B cell (primary cell): ENCODE measurements at places on chromosomes 2 and 18.

DNA sequence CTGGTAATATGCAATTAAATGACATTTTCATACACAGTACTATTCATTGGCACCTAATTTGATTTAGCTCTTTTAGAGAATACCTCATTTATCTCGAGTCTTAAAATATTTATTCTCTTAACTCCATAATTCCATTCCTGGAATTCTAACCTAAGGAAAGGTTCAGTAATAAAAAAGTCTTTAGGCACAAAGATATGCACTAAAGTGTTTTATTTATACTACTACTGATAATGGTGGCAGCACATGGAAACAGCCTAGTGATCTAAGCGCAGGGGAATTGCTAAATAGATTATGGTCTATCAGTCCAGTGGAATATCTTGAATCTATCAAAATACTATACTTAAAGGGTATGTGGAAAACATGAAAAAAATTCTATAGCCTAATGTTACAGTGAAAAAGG, 142.5 kb upstream of the LTBP1 start:
- no peak for DNase-seq

GRCh38 chr2:203871371-203871983, 3.9 kb downstream of the CTLA4 start:
- peak; percentile 8 for DNase-seq

GRCh38 chr2:4900861-4901770, 791.1 kb upstream of the SOX11 start:
- DNase-seq, result no peak

DNA sequence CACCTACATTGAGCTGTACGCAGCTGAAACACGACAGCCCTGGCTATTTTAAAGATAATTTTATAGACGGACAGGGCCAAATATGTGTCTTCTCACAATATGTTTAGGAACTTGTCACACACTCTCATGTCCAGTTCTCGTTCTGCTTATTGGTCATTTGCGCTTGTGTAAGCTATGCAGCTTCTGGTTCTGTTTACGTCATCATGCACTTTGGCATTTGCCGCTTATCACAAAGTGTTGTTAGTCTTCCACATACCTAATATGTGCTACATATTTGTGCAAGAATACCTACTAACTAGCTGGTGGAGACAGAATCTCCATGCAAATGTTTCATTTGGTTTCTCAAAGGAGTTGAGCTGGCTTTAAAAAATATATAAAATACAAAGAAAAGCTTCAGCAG, 7.5 kb upstream of the ZNF516 start:
- no peak for DNase-seq

DNA sequence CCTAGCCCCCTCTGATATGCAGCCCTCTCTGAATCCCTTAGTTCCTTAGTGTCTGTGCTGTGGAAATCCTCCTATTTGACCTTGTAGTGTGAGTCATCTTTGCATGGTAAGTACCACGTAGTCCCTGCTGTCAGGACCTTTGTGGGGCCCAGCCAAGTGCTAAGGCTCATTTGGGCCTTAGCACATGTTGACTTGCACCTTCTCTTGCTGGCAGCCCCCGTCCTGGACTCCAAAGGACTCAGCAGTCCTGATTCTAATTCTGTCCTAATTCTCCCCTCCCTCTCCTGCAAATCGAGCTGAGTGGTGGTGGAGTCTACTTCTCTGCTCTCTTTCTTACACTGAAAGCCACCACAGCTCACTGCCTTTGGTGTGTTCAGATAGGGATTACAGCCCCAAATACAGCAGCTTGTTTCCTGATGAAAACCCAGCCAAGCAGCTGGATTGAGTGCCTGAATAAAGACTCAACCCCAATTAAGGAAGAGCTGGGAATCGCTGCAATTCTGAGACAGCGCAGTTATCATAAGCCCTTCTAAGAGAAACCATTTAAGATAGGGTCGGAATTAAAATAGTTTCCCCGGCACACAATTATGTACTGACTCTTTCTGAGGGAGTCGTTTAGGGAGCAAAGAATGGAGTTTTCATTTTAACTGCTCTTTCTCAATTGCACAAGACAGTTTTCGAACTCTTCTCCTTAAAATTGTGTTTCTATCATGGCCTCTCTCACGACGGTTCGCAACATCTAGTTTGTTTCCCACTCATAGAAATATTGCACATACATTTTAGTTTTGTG, 215.6 kb upstream of the TNP1 start:
- no peak for DNase-seq

DNA sequence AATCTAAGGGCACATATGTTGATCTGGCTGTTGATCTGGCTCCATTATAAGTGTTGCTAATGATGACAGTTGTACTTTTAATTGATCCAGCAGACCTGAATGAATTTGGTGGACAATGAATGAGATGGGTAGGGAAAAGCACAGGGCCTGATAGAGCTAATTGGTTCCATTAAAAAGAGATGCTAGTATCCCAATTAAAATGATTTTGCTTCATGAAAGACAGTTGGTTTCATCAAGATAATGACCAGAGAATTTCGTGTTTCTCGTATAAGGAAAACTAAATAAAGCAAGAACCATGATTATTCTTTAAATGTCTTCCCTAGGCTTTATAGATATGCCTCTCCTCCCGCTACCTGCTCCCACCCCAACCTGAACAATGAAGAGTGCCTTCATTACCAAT, 108.6 kb upstream of the LRRTM1 start:
- no peak for DNase-seq

- no peak for DNase-seq
These were observed 23.2 kb downstream of the PRKD3 start for GRCh38 chr2:37301408-37301807.

DNA sequence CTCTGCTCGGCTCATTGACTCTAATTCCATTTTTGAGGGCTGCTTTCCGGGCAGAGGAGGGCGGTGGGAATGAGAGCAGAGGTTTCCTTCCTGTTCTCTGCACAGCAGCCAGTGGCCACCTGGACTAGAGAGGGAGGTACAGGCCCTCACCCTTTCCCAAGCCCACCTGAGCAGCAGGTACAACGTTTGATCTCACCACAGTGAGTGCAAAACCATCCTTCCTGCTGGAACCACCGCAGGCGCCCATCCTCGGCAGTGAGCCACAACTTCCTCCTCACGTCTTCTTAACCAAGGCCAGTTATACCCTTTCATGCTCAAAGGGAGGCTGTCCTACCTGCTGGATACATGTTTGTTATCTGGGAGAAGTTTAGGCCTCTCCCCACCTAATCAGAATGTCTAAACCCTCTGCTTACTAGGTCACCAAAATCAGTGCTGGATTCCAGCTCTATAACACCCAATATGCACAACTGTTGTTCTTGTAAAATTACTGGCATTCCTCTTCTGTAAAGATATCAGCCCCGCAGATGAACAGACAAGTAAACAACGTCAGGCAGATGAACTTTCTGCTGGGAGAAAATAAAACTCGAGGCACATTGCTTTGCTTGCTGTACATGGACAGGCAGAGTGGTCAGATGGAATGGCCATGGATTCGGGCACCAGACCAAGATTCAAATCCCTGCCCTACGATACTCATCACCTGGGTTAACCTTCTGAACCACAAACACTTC, 191.4 kb downstream of the SH3RF3 start:
- DNase-seq, result no peak

- DNase-seq, result no peak
These were observed 182.8 kb downstream of the SH3RF3 start for GRCh38 chr2:109311771-109312170.

DNA sequence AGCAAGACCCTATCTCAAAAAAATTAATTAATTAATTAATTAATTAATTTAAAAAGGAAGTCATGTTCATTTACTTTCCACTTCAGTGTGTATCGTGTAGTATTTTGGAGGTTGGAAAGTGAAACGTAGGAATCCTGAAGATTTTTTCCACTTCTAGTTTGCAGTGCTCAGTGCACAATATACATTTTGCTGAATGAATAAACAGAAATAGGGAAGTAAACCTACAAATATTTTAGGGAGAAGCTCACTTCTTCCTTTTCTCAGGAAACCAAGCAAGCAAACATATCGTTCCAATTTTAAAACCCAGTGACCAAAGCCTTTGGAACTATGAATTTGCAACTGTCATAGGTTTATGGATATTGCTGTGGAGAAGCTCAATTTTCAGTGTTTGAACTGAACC, 27.8 kb downstream of the SLC14A1 start:
- DNase-seq, result no peak

DNA sequence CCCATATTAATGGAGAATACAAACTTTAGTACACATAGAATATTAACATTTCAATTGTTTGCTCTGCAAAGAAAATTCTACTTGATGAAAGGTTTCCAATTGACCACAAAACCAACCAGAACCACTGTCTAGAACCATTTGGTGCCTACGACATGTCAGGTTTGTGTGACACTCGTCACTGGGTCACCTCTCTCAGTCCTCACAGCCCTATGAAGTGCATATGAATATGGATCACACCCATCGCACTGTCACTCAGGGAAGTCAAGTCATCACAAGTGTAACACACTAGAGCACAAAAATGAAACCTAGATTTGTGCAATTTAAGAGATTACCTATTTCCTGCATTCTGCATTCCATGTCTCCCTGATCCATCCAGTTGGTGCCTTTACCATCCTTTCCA, 43.7 kb downstream of the PTPN2 start:
- no peak for DNase-seq

DNA sequence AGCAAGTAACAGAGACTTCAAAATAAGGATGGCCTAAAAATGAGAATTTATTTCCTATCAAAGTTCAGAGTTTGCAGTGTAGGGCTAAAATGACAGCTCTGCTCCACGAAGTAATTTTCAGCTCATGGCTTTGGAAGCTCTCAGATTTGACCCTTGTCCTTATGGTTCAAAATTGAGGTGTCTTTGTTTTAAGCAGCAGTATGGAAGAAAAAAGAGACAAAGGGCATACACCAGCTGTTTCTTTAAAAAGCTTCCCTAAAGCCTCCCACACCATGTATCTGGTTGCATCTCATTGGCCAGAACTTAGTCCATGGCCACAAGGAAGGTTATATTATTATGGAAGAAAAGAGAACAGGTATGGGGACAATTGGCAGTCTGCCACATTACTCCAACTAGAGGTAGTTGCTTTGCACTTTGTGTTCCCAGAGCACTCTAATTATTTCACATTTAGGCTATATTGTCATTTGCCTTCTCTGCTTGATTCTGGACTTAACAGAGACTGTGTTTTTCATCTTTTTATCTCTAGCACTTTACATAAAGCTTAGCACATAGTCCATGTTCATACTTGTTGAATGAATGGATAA, 180.4 kb downstream of the MCFD2 start:
- DNase-seq, result no peak

DNA sequence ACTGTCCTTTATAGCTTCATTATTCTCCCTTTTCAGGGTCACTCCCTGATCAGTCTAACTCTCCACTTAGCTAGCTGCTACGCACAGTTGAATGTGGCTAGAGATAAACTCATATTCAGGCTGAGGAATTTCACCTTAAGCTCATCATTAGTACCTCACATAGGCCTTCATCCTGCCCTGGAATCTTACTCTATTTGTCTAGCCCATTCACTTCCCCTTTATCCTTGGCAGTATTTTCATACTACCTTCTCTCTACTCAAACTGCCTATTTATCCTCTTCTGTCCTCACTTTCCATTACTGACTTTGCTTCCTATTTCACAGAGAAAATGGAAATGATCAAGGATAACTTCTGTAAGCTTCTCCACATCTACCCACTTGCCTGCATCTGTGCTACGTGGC, 10.6 kb upstream of the DSC2 start:
- DNase-seq, result no peak
